ENCODE measurements at places on chromosomes 16 and 17.

GRCh38 chr17:30326809-30327208 lies 7.0 kb downstream of the TMIGD1 start:
- DNase-seq, result no peak

DNA sequence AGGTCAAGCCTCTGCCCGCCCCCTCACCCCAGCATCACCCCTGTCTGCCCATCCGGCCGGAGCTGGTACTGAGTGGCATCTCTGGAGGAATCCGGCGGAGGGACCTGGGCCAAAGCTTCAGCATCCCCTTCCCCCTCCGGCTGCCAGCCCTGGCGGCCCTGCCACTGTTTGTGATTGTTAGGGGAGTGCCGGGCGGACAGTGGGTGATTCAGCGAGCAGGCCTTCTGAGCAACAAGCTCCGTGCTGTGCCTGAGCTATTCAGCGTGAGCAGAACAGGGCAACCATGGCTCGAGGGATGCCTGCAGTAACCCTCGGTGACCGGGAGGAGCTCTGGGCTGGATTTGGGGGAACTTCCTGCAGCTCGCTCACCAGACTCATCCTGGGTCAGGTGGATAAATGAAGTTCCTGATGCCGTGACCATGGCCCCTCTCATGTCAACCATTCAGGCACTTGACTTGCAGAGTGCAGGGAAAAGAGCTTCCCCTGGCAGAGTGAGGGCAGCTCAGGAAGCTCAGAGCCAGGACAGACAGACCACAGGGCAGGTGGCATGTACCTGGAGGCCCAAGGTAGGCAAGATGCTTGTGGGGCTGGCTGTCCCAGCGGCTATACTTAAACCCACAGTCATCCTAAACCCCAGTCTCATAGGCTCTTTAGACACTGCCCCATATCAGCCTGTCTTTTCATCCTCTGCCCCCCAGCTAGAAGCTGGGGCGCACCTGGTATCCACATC lies 24.3 kb upstream of the MLKL start:
- DNase-seq, result no peak

DNA sequence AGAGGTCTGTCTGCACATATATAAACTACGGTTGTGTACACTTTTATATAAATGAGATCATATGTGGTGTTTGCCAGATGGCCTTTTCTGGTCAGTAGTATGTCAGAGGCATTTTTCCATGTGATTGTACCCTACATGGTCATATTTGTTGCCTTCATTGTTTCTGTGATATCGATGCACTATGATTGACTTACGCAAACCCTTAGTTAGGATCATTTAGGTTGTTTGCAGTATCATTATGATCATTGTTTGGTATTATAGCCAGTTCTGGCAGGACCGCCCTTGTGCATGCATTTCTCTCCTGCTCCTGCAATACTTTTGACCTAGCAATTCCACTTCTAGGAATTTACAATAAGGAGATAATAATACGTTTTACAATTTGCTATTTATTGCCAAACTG lies 169.1 kb downstream of the MSI2 start:
- DNase-seq, result no peak

- DNase-seq, result no peak
Measured at GRCh38 chr17:69812240-69812837, 262.7 kb upstream of the KCNJ16 start.

DNA sequence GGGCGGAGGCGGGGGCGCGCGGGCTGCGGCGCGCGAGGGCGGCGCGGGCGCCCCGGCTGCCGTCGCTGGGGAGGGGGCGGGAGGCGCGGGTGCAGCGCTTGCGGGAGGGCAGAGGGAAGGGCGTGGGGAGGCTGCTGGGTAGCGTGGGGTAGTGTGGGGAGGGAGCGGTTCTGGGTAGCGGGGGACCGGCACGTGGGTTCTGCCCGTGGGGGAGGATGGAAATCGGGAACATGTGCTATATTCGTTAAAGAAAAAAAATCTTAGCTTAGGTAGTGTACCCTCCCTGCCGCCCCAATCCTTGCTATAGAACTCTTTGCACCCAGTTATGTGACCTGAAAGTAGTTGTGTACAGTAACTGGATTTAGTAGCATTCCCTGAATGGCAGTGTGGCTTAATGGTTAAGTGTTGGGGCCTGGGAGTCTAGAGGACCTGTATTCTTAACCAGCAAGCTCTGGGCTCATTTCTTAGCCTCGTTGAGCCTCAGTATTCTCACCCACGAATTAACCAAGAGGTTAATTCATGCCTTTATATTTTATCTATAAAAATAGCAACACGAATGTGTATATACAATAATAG lies 646 bp downstream of the RABEP1 start:
- DNase-seq, result no peak

- DNase-seq, result no peak
Measured at GRCh38 chr17:1545618-1546017, 17.0 kb downstream of the PITPNA start.

DNA sequence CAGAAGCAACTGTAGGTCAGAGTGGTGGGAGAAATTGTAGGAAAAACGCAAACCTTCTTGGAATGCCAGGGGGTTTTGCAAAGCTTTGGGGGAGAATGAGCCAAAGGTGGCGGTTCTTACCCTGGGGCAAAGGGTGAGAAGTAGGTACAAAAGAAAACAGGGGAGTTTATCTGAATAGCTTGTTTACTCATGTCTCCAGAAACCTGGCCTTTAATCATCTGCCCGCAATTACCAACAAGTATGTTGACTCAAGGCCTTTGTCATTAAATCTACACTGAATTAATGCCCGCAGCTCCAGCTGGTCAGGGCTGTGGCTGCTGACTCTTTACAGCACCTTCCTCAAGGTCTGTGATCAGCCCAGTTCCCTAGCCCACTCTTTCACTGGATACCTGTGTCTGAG lies 320.1 kb downstream of the CBLN1 start:
- no peak for DNase-seq

DNA sequence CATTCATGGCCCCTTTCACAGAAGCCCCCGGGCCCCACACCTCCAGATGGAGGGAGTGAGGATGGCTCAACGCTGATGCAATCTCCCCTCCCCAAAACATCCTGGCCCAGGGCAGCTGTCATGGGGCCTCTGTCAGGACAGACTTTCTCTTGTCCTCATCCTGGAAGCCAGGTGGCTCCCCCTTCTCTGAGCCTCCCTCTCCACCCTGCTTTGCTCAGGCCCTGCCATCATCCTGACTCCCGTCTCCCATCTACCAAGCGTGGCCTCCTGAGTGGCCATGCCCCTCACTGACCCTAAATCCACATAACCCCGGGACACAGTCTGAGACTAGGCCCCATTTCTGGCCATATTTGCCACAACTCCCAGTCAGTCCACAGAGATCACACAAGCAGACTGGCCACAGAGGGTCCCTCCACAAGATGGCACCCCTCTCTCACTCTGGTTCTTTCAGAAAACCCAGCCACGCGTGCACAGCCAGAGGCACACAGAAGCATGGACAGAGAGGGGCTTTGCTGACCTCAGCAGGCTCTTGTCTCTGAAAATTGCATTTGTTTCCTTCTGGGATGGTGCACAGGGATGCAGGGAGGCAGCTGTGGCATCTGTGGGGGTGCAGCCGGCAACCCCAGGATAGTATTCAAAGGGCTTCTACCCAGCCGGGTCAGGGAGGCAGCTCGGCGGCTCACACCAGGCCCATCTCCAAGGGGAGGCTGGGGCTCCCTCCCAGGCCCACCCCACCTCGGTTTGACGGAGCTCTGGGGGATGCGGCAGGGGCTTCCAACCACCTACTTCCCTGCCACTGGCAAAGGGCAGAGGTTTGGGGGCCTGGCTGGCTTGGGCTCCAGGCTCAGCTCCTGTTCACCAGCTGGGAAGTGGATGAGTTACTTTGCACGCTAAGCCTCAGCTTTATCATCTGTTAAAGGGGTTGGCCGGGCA lies 16.9 kb downstream of the DOC2B start:
- no peak for DNase-seq

DNA sequence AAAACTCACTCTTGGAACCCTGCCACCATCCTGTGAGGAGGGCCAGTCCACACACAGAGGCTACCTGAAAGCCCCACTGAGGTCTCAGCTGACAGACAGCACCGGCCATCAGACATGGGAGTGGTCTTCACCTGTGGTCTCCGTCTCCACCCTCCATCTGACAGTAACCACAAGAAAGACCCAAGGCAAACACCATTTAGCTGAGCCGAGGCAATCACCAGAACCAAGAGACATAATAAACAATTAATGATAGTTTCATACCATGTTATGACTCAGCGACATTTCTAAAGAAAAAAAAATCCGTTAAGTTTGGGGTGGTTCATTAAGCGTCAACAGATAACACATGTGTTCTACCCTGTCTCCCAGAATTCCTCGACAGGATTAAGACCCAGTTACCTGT lies 6.1 kb upstream of the EVPLL start:
- DNase-seq, result no peak

DNA sequence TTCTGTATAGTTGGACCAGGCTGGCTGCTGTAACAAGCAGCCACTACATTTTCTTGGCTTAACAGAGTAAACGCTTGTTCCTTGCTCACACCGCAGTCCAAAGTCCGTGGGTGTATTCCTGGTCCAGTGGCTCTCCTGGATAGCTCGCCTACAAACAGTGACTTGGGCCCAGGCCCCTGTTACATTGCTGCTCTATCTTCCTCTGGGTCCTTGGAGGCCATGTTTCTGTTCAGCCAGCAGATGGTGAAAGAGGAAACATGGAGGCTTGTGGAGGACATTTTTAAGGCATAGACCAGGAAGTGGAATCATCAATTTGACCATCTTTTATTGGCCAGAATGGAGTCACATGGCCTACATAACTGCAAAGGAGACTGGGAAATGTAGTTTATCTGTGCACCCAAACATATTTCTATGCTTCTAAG lies 55.1 kb downstream of the ATP2C2 start:
- no peak for DNase-seq

DNA sequence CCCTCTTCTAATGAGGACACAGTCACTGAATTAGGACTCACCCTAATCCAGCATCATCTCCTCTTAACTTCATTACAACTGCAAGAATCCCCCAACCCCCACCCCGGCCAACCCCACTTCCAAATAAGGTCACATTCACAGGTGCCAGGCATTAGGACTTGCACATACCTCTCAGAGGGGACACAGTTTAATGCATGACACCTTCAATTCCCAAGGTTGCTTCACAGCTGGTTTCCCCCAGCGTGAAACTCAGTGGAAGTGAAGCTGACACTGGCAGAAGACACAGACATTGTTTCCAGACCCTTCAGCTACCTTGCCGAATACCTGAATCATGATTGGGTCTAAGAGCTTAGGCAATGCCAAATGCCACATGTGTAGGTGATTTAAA lies 217.0 kb upstream of the DYNLRB2 start:
- no peak for DNase-seq

- no peak for DNase-seq
Measured at GRCh38 chr16:49587511-49587910, 213.9 kb downstream of the C16orf78 start.

GRCh38 chr16:21283521-21284289 lies 5.6 kb upstream of the CRYM start:
- DNase-seq, result no peak

- DNase-seq, result no peak
Measured at GRCh38 chr16:85391175-85391707, 221.9 kb upstream of the GSE1 start.

- no peak for DNase-seq
Measured at GRCh38 chr17:77493901-77494663, 353.3 kb downstream of the SEC14L1 start.

DNA sequence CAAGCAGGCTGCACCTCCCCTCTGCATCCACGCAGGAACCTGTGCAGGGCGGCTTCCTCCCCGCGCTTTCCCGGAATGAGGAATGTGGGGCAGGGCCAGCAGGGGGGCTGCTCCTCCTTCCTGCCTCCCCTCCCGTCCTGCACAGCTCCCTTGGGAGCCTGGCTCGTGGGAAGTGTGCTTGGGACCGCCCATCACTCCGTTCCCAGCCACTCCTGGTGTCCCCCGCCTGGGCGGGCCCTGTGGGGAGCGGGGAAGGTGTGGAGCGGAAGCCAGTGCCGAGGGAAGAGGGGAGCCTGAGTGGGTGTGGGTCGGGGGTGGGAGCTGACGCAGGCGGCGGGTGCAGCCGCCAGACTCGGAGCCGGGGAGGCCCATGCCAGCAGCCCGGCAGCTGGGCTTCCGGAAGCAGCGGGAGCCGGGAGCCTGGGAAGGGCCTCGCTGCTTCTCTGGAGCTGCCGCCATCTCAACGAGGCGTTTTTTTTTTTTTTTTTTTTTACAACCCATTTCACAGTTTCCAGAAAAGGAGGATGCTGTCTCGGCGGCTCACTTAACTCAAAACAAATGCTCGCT lies 24.1 kb downstream of the BAHCC1 start:
- no peak for DNase-seq
